Ammon's horn (tissue), 1 donor: ENCODE measurements at places on chromosomes 16 and 17.

DNA sequence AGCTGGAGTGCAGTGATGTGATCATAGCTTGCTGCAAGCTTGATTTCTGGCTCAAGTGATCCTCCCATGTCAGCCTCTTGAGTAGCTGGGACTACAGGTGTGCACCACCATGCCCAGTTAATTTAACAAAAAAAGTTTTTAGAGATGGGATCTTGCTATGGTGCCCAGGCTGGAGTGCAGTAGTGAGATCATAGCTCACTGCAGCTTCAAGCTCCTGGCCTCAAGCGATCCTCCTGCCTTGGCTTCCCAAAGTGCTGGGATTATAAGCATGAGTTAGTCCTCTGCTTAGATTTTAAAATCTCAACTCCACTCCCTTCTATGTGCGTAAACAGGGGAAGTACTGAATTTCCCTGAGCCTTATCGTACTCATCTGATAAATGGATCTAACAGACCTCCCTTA, 6.3 kb downstream of the RABEP2 start:
- no peak for DNase-seq

DNA sequence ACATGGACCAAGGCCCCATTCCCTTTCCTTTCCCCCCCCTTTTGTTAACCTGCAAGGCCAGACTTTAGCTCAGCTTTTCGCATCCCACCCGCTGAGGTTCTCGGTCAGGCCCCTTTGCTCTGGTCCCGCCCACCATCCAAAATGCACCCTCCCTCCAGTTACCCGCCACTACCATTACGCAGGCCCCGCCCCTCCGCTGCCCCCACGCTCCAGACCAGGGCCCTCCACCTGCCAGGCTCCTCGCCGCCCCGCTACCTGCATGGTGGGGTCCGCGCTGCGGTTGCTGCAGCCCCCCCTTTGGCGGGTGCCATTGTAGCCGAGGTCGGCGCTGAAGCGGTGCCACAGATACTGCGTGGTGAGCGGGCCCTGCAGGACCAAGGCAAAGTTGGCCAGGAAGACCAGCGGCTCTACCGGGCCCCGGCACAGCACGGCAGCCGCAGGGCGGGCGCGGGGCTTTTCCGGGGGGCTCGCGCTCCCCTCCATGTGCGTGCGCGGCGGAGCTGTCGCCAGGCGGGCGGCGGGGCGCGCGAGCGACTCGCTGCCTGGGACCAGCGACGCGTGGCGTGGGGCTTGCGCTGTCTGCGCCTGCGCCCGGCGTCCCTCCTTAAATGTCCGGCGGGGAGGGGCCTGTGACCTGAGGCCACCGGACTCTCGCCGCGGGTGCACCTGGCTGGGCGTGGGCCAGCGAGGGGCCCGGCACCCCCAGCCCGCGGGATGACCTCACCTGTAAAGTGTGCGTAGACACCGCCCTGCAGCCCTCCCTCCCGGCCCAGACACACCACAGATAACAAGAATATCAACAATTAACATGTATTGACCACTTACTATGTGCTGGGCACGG, at the start of gene SLC46A1:
SLC46A1 (minus strand) TSS at position 581 of the 841 bp plus-strand sequence; CDS start at position 483, 98 bp downstream.
- peak; percentile 72 for DNase-seq

DNA sequence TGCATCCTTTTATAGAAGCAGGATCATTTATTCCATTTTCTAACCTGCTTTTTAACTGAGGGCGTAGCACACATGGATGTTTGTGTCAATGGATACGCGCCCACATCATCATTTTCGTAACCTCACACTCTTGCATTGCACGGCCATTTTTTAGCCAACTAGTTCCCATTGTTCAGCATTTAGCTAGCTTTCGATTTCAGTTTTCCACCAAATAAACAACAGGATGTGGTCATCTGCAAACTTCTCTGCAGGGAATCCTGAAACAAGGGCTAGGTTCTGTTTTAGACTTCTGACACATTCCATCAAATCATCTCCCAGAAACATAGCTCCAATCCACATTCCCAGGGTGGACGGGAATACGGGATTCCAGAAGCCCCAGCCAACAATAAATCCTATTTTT, 6.4 kb downstream of the CYB561 start:
- no peak for DNase-seq

- no peak for DNase-seq
Observed at GRCh38 chr16:4535627-4536108, 2.9 kb downstream of the CDIP1 start.

GRCh38 chr17:63698381-63698885, 1.5 kb downstream of the LIMD2 start:
- DNase-seq, result no peak

DNA sequence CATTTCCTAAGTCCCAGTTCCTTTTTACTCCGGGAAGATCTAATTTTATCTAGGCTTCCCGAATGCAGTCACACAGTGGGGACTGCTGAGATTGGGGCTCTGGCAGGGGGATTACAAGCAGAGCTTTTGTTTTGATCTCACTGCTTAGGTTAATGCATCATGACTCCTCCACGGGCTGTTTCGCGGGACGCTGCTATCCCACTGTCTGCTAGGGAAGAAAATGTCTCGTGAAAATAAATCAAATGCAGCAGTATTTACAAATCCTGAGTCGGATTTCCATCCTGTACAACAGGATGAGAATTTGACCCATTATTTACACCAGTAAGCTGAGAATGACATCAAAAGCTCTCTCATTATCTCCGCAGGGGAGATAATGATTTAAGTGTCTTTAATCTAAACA, 83.8 kb downstream of the CDH11 start:
- no peak for DNase-seq

DNA sequence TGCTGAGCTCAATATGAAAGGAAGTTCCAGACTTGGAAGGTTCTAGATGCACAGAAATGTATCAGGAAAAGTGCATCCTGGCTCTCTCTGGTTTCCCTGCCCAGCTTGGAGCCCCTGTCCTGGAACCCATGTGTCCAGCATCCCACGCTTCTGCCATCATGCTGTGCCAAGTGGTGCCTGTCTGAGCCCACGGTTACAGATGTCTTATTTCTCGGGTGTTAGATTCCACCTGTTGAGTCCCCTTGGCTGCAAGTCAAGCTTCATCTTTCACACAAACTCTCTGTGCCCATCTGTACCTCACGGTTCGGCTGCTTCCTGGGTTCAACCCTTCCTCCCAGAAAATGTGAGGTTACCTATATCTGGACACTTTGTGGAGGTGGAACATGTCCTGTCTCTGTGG, 22.5 kb downstream of the OR1D5 start:
- no peak for DNase-seq

GRCh38 chr16:74034862-74035261, 261.8 kb upstream of the PSMD7 start:
- peak; percentile 26 for DNase-seq

DNA sequence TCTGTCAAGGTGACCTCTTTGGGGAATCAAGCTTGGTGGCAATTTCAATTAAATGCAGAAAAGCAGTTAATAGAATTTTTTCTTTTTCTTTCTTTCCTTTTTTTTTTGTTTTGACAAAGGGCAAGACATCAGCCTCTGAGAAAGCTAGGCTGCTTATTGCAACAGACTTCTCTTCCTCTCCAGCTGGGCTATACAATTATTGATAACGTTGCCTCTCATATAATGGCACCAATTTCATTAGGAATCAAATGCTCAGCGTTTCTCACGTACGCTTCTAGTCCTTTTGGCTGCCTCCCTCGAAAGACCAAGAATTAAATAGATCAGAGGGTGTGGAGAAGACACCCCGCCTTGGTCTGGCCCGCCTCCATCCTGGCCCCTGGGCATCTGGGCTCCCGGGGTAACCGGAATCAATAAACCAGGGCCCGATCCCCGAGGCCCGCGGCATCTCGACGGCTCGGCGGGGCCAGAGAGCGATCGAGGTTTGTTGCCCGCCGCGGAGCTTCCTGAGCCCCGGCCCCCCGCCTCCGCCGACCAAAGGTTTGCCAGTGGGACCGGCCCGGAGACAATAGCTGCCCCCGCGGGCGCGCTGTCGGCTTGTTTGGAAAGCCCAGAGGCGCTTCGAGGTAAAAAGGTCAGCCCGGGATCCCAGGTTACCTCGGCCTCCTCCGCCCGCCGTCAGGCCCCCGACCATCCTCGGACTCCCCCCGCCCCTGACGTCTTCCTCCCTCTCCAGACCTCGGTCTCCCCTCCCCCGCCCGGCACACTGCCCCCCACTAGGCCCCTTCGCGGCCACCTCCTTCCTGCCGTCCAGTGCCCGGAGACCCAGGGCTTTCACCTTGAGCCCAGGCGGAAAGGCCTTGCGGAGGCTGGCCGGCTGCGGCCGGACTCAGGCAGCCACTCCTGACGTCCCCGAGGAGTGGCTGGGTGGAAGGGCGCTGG, 3.9 kb downstream of the HOXB1 start:
- DNase-seq, result no peak

DNA sequence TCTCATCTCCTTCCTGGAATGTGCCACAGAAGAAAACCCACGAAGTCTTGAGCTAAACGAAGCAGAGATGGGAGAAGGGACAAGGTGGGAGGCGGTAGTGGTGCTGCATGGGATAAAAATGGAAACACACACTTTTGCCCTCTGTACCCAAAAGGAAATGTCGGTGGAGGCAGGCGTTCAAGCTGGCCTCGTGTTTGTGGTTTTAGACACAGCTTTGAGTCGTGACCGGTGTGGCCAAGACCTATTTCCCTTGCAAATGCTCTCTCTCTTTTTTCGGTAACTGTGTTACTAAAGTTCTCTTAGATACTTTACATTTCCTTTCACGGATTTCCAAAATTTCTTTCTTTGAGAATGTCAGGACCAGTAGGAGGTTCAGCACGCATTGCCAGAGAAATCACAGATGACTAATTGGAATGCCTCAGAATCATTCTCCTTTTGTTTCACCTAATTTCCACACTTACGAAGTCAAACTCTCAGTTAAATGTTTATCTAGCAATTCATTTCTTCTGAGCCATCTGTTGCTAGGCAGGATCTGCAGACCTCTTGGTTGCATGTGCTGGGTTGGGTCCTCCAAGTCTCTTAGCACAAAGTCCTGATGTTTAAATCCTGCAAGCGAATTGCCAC, 412.3 kb downstream of the MAF start:
- DNase-seq, result no peak
